ENCODE measurements at places on chromosomes 7 and 10. TPM values are rescaled to one million over a fixed set of nuclear protein-coding genes. Genes with fewer than 3 reads are reported as not detected.

CPA4 gene
- not detected for total RNA-seq

BAMBI gene
- total RNA-seq = 0.16 TPM

THNSL1 gene
- 3.1 TPM for total RNA-seq

CYP3A4 gene
- not detected for total RNA-seq

AKR1C8 gene
- not detected for total RNA-seq

GLUD1 gene
- total RNA-seq = 109 TPM

DNA sequence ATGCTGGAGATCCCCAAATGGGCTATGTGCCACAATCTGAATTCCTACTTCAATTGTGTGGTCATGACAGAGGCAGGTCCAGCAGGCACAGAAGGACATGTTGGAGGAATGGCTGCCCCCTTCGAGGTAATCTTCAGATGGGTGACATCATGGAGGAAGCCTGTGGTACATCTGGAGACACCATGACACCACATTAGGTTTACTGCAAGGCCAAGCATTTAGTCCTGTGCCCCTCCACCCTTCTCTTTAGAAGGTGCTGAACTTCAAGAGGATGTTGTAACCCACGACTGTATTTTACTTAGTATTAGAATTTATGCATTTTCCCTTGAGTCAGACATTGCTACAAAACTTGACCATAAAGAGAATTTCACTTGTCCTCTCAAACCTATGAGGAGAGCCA, 75.1 kb upstream of the DDC start:
- peaks cover 4% of the 10 kb centered on the region for H3K4me1 ChIP-seq
- H3K4me3 ChIP-seq = no peak overlapping the region
- peaks cover 4% of the 10 kb centered on the region for H3K36me3 ChIP-seq
- H3K27me3 ChIP-seq = peaks cover 18% of the 10 kb centered on the region

GRCh38 chr7:100017300-100017699, 1.9 kb downstream of the ZKSCAN1 start:
- DNase-seq = no peak
- no peak overlapping the region for H3K27ac ChIP-seq
- H3K4me1 ChIP-seq = peaks cover 33% of the 10 kb centered on the region
- H3K4me3 ChIP-seq = peak overlapping the region; percentile 26
- H3K36me3 ChIP-seq = peaks cover 23% of the 10 kb centered on the region

GRCh38 chr10:26621889-26622711, 75.4 kb upstream of the PDSS1 start:
- no peak for DNase-seq
- peak overlapping the region; percentile 10 for H3K4me3 ChIP-seq
- H3K27ac ChIP-seq = no peak overlapping the region
- H3K36me3 ChIP-seq = no peaks in the 10 kb centered on the region
- peaks cover 24% of the 10 kb centered on the region for H3K27me3 ChIP-seq

DNA sequence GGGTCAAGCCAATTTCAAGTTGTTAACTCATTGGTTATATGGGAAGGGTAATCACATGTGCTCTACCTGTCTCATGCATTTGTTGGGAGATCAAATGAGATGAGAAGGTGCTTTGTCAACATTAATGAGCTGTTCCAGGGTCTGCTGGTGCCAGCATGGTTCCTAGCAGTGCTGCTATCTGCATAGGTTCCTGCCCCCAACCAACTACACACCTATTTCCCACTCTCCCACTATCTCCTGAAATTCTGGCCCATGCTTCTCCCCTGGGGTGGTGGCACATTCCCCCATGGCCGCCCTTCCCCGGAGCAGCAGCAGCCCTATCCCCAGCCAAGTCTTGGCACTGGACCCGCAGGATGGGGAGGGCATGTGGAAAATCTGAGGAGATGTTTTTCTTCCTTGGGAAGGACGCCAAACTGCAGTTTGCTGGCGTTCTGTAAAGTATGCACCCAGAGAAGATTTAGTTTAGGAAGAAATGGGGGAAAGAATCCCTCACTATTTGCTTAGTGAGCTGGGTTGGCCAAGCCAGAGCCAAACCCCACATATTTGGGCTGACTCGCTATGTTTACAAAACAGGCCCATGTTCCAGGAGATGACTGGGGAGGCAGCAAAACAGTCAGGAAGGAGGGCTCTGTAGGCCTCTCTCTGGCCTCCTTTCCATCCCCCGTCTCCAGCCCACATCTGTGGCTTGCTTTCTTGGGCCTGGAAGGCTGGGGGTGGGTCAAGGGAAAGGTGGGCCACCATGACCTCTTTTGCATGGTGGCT, 42.5 kb downstream of the PPP1R3C start:
- no peak for DNase-seq
- H3K4me1 ChIP-seq = no peaks in the 10 kb centered on the region
- H3K27ac ChIP-seq = no peak overlapping the region
- no peaks in the 10 kb centered on the region for H3K36me3 ChIP-seq
- H3K4me3 ChIP-seq = no peak overlapping the region
- no peaks in the 10 kb centered on the region for H3K27me3 ChIP-seq

DNA sequence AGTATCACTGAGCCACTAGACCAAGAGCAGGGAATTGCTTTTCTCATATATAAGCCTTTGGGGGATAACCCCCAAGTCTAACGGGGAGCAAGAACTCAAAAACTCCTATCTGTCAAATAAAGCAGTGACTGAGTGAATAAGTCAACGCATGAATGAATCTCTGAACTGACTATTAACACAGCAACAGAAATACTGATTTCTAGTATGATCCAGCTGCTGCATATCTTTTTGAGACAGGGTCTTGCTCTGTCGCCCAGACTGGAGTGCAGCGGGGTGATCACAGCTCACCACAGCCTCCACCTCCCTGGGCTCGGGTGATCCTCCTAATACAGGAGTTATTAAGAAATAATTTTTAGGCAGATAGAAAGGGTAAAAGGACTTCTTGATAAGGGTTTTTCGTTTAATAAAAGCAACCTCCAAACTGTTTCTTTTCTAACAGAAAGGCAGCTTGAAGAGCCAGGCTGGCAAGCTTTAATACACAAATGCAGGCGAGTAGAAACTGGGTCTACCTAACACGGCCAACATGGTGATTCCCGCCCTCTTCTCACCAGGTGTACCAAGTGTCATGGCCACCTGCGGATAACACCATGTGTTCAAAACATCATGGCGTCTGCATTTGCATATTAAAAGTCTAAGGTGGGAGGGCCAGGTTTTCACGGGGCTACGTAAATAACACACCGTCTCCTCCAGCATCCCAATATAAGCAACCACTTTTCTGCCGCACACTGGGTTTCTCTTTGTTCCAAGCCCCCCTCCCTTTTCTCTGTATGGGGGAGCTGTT, 631.9 kb downstream of the PARD3 start:
- no peak overlapping the region for H3K4me3 ChIP-seq
- no peaks in the 10 kb centered on the region for H3K27me3 ChIP-seq
- H3K4me1 ChIP-seq = no peaks in the 10 kb centered on the region
- no peaks in the 10 kb centered on the region for H3K36me3 ChIP-seq
- H3K27ac ChIP-seq = no peak overlapping the region

GRCh38 chr7:66641526-66641871, 12.8 kb downstream of the KCTD7 start:
- no peak for DNase-seq
- no peaks in the 10 kb centered on the region for H3K4me1 ChIP-seq
- no peaks in the 10 kb centered on the region for H3K27me3 ChIP-seq
- H3K27ac ChIP-seq = no peak overlapping the region

DNA sequence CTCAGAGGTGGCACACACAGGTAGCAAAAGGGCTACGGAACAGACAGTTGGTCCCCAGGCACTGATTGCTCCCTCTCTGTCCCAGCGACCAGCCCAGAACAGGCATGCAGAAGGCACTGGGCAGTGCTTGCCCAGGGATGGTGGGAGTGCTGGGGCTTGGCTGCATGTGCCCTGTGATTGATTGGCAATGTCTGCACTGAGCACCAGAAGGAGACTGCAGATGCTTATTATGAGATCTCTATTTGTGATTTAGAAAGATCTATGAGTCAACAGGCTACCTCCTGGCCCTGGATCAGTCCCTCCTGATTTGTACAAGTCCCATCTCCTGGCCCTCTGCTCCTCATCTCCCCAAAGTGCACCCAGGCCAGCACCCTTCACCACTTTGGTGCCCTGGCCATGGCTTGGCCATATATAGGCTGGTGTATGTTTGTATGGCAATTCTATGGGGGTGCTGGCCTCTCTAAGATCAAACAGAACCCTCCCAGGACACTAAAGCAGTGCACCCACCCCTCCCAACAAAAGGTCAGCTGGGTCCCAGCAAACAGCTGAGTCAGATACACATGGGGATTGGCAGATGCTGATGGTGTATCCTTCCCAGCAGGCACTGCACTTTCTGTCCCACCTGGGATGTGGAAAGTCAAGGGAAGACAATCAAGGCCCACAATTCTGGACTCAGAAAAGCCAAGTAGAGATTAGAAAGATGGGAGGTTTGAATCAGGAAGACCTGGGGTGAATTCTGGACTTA, 30.9 kb downstream of the CAMK2B start:
- H3K27ac ChIP-seq = no peak overlapping the region
- peaks cover 46% of the 10 kb centered on the region for H3K27me3 ChIP-seq
- H3K4me1 ChIP-seq = no peaks in the 10 kb centered on the region
- no peaks in the 10 kb centered on the region for H3K36me3 ChIP-seq

DNA sequence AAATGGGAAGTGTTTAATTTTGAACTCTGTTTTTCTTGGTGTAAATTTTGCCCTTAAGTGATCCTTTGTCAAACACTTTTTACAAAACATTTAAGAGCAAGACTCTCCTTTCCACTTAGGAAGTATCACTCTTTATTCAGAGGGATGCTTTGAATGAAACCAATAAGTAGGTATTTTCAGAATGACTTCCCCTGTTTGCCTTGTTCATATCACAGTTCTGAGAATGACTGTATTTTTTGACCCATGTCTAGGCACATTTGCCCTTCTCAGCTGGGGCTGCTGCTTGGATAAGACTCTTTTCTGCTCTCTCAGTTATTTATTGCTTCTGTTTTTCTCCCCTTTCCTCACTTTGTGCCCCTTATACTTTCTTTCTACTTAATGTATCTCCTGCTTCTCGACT, 98.2 kb downstream of the CCNY start:
- peaks cover 25% of the 10 kb centered on the region for H3K4me1 ChIP-seq
- no peak overlapping the region for H3K4me3 ChIP-seq
- H3K27me3 ChIP-seq = no peaks in the 10 kb centered on the region
- DNase-seq = no peak

- no peak for DNase-seq
- no peaks in the 10 kb centered on the region for H3K4me1 ChIP-seq
- no peak overlapping the region for H3K27ac ChIP-seq
- H3K4me3 ChIP-seq = no peak overlapping the region
Observed at GRCh38 chr10:121062115-121062514, 211.0 kb downstream of the WDR11 start.

DNA sequence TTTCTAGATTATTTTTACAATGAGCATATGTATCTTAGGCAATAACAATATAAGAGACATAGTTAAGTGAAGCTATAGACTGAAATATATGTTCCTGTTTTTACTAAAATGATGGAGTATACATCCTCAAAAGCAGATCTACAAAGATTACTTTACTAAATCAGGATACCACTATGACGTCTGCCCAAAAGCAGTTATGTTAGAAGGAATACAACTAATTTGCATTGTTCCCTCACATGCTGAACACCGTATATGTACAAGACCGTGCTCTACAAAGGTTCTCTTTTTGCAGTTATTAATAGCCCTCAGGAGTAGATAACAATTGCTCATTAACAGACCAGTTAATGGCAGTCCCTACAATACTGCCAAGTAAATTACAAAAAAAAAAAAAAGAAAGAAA, 137.5 kb downstream of the CD36 start:
- H3K4me3 ChIP-seq = no peak overlapping the region
- DNase-seq = no peak
- H3K27me3 ChIP-seq = no peaks in the 10 kb centered on the region
- no peaks in the 10 kb centered on the region for H3K36me3 ChIP-seq
- H3K4me1 ChIP-seq = no peaks in the 10 kb centered on the region

Measured in activated T-helper 2 cell treated with anti-CD3 and anti-CD28 coated beads, Interferon-gamma antibody, Interleukin-2, Interleukin-4, amounts not matched to agents 10 μg/mL and 5 μg/mL and 100 μg/mL, durations not matched to agents 14 hours and 24 hours and 36 hours (primary cell).